ENCODE measurements at places on chromosomes 16 and 17. TPM values are rescaled to one million over a fixed set of nuclear protein-coding genes. Genes with fewer than 3 reads are reported as not detected.

The HLF gene
- total RNA-seq, result 1.3 TPM

The CDRT4 gene
- total RNA-seq, result 0.79 TPM

The STX4 gene
- 54.8 TPM for total RNA-seq

The C16orf74 gene
- total RNA-seq, result 0.19 TPM

The CLEC10A gene
- total RNA-seq, result not detected

The C16orf96 gene
- total RNA-seq, result not detected

All from activated CD4-positive, alpha-beta T cell treated with anti-CD3 and anti-CD28 coated beads, Interleukin-2, amount 10 ng/mL, durations not matched to agents 24 days and 14 days (primary cell).